CD4-positive, alpha-beta T cell treated with Interleukin-17A for 4 hours (primary cell): ENCODE measurements at places on chromosomes 3 and 15.

DNA sequence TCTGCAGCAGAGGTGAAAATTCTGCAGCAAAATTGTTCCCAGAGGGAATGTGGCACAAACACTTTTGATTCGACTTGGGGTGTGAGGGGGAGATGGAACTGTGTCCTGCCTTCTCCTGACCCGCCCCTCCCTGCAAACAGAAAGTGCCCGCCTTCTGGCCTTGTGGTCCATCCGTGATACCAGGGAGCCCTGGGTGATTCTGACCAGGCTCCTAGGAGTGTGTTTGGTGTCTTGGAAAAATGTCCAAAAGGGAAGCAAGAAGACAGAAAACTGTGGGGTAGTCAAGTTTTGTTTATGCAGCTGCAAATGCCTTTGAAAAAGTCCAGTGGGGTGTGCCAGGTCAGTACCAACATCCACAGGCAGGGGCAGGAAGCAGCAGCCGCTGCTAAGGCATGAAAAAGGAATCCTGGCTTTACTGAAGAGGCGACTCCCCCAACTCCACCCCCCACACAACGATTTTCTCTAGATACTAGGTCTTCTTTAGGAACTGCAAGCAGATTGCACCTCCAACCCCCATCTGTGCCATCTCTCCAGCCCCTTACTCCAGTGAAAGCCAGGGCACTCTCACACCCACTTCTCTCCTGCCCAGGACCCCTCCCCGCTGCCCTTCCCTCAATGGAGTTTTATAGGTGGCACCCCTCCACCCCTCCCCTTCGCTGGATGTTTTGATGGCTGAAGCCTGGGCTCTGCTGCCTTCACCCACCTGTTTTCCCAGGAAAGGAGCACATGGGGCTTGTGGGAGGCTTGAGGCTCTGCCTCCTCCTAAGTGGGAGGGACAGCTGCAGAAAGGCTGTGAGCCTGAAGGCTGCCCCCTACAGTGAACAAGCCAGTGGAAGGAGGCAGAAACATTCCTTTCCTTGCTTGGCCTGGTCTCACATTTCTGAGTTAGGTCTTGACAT, 82.4 kb upstream of the HERC1 start:
- no peak for DNase-seq

GRCh38 chr3:17811646-17812045, 69.2 kb upstream of the TBC1D5 start:
- no peak for DNase-seq

GRCh38 chr15:83571820-83572707, 81.9 kb upstream of the ADAMTSL3 start:
- no peak for DNase-seq

GRCh38 chr3:102488331-102488730, 53.5 kb downstream of the ZPLD1 start:
- DNase-seq = no peak

DNA sequence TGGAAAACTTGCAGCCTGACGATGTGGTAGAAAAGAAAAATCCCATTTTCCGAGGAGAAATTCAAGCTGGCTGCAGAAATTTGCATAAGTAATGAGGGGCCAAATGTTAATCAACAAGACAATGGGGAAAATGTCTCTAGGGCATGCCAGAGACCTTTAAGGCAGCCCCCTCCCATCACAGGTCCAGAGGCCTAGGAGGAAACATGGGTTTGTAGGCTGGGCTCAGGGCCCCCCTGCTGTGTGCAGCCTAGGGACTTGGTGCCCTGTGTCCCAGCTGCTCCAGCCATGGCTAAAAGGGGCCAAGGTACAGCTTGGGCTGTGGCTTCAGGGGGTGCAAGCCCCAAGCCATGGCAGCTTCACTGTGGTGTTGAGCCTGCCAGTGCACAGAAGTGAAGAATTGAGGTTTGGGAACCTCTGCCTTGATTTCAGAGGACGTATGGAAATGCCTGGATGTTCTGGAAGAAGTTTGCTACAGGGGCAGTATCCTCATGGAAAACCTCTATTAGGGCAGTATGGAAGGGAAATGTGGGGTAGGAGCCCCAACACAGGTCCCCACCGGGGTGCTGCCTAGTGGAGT, 75.9 kb upstream of the CADPS start:
- DNase-seq = no peak

- no peak for DNase-seq
These were observed 207.0 kb upstream of the ATP10A start for GRCh38 chr15:26070095-26070532.

DNA sequence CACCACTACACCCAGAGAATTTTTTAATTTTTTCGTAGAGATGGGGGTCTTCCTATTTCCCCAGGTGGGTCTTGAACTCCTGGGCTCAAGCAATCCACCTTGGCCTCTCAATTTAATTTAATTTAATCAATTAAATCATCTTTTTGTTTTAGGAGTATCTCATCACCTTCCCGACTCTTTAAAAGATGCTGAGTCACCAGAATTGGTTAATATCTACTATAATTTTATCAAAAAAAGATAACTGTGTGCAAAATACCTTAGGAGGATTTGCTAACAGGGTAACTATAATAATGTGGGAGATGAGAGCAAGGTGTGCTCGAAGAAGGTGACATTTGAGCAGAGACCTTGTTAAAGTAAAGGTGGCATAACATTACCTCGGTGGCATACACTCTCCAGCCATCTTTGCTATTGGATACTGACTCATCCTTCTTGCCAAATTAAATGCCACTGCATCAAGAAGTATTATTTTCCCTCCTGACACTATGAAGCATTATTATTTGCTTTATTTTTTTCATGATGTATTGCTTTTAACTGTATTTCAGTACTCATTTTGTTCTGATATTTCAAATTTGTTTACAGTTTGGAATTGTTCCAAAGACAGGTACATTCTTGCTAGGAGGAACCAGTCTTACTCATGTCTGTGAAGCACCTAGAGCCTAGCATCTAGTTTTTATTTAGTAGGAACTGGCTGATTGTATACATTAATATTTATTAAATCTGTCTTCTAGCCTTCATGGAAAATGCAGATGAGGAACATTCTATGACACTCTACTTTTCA, 200.7 kb downstream of the MBNL1 start:
- no peak for DNase-seq

- DNase-seq = no peak
These were observed 222.0 kb downstream of the STT3B start for GRCh38 chr3:31754575-31755278.

DNA sequence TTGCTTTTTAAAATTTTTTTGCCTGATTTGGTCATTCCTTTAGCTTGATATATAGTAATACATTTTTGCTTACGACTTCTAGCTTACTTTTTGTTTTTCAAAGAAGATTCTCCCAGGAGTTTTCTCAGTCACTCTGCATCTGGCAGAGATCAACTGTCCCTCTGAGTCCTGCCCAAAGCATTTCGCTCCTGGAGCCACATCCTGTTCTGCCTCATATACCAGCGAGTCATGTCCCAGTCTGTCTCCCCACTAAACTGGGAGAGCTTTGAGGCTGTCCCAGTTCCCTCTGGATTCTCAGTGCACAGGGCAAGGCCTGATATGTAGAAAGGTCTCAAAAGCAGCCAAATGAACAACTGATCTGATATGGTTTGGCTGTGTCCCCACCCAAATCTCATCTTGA, 326.3 kb downstream of the ARRDC4 start:
- DNase-seq = no peak

- DNase-seq = no peak
These were observed 5.7 kb upstream of the APEH start for GRCh38 chr3:49668414-49668797.

- no peak for DNase-seq
These were observed 625.7 kb upstream of the LMCD1 start for GRCh38 chr3:7875925-7876324.

DNA sequence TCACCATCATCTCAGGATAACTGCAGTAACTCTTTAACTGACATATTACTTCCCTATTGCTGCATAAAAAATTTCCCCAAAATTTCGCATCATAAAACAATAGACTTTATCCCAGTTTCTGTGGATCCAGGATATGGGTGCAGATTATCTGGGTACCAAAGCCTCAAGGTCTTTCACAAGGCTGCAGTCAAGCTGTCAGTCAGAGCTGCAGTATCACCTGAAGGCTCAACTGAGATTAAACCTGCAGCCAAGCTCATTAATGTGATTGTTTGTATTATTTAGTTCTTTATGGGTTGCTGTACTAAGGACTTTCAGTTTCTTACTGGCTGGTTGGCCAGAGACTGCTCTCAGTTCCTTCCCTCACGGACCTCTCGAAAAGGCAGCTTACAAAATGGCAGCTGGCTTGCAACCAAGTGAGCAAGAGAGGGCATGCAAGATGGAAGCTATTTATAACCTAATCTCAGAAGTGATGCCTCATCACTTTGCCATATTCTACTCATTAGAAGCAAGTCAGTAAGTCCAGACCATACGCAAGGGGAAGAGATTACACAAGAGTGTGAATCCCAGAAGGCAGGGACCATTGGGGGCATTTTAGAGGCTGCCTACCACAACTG, 54.9 kb downstream of the DCUN1D1 start:
- no peak for DNase-seq

- no peak for DNase-seq
These were observed 964 bp upstream of the NCKIPSD start for GRCh38 chr3:48686538-48687219.

GRCh38 chr3:170962411-170962810, 54.0 kb upstream of the EIF5A2 start:
- DNase-seq = no peak

DNA sequence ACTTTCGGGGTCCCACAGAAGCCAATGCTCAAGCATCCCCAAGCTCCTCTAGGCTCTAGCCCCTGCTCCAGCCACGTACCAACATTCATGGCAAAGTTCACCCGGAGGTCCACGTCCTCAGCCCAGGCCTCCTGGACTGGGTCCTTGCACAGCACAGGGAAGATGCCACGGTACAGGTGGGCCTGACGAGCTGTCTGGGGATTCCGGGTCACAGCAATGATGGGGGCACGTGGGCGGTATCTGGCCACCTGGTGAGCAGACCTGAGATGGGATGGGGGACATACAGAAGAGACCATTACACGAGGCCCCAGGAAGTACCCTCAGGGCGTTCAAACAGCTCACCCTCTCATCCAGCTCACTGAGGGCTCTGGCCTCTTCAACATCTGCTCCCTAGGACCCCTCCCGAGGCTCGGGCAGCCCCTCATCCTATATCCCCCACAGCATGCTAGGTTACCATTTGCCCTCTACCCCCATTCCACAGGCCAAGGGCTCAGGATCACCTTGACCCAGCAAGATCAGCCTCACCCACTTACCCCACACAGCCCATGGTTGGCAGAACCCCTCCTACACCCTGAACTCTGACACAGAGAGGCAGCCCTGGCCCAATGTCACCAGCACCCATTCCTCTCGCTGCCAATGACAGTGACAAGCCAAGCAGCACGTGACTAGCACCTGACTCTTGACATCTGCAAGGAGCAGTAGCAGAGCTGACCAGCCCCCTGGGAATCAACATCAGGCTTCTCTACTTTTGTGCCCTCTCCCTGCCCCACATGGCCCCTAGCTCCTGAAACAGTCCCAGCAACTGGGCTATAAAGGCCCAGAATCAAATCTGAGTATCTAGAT, 3.0 kb upstream of the GRAMD2A start:
- no peak for DNase-seq

DNA sequence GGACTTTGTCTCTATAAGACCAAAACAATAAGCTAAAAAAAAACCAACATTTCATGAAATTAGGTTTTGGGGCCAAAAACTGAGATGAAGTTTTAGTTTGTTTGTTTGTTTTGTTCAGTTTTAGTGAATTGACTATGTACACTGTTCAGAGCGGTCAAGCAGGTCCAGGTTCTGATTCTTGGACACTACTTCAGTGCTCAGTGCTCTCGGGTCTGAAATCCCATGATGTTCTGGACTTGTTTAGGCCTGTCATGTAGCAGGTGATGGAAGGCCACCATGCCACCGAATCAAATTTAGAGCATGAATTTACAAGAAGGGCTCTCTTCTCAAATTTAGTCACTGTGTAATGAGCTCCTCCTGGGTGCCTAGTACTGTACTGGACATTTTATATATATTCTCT, 45.5 kb downstream of the COL8A1 start:
- no peak for DNase-seq

DNA sequence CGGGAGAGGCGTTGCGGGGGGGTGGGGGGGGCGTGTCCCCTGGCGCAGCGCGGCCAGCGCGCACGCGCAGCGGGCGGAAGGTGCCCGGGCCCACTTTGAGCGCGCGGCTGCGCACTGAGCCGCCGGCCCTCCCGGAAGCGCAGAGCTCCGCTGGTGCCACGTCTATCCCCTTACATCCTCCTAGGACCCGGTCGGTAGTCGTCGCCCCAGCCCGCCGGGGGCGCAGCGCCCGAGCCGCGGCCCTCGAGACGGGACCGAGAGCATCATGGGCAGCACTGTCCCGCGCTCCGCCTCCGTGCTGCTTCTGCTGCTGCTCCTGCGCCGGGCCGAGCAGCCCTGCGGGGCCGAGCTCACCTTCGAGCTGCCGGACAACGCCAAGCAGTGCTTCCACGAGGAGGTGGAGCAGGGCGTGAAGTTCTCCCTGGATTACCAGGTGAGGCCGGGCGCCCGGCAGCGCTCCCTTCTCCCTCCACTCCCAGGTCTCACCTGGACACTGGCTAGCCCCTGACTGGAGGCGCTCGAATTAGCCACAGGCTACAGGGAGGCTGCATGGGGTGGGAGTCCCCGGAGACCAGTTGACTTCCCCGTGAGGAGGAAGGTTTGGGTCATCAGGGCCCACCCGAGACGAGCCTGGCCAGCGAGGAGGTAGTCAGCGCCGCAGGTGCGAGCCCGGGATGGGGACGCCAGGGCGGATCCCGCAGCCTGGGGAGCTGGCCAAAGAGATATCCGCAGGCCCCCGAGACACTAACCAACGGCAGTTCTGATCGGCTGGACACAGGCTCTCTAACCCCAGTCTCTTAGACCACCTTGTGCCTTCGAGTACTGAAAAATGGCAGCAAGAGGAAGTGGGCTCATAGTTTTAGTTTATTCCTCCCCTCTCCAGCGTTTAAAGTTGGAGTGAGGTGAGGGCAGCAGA, at the start of gene TMED3:
Gene TMED3, plus strand, starts transcription at position 128 of the 916 bp plus-strand sequence. Its CDS starts 138 bp downstream, at position 266.
- DNase-seq = peak; percentile 86

- DNase-seq = no peak
These were observed 334.9 kb upstream of the NR2F2 start for GRCh38 chr15:95995375-95996168.

DNA sequence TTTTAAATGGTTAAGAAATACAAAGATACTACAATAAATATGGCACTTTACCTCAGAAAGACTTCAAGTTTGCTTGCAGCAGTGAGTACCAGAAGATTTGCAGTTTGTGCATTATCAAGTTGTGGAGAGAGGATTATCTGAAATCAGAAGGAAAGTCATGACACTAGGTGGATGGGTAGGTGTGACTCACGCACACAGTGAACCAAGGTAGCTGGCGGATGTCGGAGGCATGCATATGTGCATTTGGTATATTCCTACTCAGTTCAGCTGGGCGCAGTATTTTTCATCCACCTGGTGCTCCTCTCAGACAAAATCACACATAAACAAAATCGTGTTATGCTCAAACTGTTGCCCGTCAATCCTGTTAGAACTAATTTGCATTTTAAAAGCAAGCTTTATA, 351.0 kb downstream of the IGSF11 start:
- DNase-seq = no peak

- DNase-seq = no peak
These were observed 31.2 kb downstream of the DPH6 start for GRCh38 chr15:35514759-35515158.

DNA sequence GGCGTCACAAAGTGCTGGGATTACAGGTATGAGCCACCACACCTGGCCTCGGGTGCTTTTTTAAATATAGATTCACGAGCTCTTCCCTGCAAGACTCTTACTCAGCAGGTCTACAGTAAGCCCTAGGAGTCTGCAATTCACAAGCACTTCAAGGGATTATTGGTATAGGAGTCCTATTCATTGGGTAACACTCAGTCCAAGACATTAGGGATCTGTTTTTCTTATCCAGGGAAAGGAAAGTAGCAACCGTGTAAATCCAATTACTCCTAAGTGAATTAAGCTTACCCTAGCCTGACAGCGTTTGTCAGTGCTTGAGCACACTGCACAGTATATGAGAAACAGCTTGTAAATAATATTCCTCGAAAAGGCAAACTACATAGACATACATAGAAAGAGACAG, 109.9 kb downstream of the SENP2 start:
- DNase-seq = no peak
